Occipital lobe (tissue), 3 donors: ENCODE measurements at places on chromosomes 2 and 18.

- no peak for DNase-seq
Measured at GRCh38 chr2:229492034-229492433, 220.9 kb upstream of the PID1 start.

- DNase-seq = no peak
Measured at GRCh38 chr18:31581498-31582197, 10.0 kb upstream of the TTR start.

GRCh38 chr2:207107551-207107950, 58.2 kb downstream of the KLF7 start:
- DNase-seq = peak; percentile 44

DNA sequence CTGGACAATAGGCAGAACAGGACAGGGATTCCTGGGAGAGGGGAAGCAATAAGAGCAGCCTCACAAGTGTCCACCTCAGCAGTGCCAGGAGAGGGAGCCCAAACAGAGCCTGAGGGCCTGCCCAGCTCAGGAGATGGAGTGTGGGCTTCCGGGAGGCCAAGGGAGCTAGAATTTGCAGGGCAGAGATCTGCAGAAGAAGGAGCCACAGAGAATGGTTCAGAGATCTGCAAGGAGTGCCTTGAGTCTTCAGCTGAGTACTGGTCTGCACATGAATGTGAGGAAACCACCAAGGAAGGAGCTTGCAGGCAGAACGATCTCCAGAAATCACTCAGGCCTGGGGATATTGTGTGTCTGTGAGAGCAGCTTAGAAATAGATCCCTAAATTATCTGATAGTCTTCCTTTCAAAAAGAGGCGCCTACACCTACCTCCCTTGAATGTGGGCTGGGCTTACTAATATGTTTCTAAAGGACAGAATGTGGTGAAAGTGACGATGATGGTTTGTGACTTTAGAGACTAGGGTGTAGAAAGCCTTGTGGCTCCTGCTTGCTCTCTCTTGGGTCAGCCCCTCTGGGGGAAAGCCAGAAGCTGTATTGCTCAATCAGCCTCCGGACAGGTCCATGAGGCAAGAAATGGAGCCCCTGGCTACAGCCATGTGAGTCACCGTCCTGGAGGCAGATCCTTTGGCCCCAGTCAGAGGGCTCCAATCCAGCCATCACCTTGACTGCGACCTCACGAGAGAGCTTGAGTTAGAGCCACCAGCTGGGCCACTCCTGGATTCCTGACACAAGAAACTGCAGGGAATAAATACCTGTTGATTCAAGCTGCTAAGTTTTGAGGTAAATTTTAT, 7.6 kb upstream of the LPIN1 start:
- DNase-seq = peak; percentile 29

GRCh38 chr2:220703279-220703678, 868.8 kb downstream of the EPHA4 start:
- no peak for DNase-seq

GRCh38 chr2:161754379-161754778, 130.2 kb downstream of the SLC4A10 start:
- DNase-seq = no peak

- no peak for DNase-seq
Measured at GRCh38 chr2:98846041-98846440, 90.0 kb downstream of the CRACDL start.

DNA sequence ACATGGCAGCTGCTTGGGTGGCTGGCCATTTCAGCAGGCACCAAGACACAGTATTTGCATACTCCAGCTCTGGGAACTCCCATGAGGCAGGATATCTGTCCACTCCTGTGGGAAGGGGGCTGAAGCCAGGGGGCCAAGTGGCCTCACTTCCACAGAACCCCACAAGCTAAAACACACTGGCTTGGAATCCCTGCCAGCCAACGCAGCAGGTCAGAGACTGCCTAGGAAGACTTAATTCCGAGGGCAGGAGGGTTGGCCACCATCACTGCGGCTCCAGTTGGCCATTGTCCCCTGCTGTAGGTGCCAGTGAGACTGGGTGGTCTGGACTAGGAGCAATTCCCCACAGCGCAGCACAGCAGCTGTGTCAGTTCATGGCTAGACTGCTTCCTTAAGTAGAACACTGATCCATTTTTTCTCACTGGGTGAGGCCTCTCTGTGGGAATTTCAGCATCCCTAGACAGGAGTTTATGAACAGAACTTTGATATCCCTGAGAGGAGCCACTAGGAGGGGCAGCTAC, 52.0 kb downstream of the SPAG16 start:
- DNase-seq = no peak

GRCh38 chr2:60047347-60047746, 506.1 kb downstream of the BCL11A start:
- no peak for DNase-seq

GRCh38 chr2:164146441-164146840, 410.6 kb upstream of the FIGN start:
- DNase-seq = no peak

DNA sequence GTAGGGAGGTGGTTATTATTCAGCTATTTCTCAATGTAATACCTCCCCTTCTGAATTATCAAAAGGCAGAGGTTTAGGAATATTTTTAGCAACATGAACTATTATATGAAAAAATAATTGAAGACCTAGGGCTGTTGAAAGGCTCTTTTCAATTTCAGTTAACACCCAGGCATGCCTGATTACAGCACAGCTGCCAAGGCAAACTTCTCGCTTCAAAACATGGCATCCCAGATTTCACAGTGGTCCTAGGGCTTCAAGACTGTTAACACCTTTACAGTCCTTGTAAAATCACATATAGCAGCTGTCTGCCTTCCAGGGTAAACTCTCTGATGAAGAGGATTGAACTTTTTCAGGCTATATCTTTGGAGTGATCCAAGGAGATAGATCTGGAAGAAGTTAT, 23.2 kb downstream of the CTLA4 start:
- DNase-seq = no peak

DNA sequence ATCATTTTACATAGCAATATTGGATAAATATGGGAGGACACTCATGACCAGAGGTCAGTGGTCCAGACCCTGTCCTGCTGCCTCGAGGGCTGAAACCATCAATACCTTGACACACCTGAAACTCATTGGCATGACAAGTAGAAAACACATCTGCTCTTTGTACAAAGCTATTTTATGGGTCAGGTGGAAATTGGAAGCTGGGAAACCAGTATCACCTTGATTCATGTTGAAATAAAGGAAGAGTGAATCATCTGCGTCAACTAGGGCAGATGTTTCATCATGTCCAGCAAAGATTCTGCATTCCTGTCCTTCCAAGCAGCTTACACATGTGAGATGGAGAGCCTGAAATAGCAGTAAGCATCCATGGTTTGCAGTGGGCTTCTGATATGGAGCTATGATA, 80.0 kb upstream of the ERBB4 start:
- DNase-seq = no peak

- no peak for DNase-seq
Measured at GRCh38 chr2:147665105-147665504, 179.7 kb upstream of the ACVR2A start.

- DNase-seq = no peak
Measured at GRCh38 chr18:6842081-6842480, 112.6 kb downstream of the ARHGAP28 start.
